Activated naive CD4-positive, alpha-beta T cell treated with anti-CD3 and anti-CD28 coated beads for 36 hours (primary cell): ENCODE measurements at places on chromosomes 3 and 15.

- no peak for DNase-seq
Observed at GRCh38 chr3:131079086-131079485, 52.4 kb downstream of the NEK11 start.

- no peak for DNase-seq
Observed at GRCh38 chr15:42494998-42495360, 455 bp upstream of the SNAP23 start.

- DNase-seq, result no peak
Observed at GRCh38 chr3:172749230-172749965, 1.1 kb upstream of the ECT2 start.

DNA sequence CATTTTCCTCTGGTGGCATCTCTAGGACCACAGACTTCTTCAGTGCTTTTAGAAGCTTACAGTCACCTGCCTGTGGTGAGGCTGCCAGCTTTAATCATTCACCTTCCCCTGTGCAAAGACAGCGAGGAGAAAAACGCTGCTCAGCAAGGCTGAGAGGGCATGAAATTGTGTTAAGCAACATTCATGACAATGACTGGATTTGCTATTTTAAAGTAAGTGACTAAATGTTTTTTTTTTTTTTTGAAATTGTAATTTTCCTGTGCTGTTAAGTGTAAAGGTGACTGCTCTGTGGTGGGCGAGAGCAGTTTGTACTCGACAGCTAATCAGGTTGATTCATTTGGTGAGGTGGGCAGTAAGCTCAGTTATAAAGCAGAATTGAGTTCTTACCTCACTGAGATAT lies 240.4 kb downstream of the NSUN3 start:
- DNase-seq, result no peak

- no peak for DNase-seq
Observed at GRCh38 chr3:69105320-69105719, 17.1 kb downstream of the LMOD3 start.

- no peak for DNase-seq
Observed at GRCh38 chr3:8759038-8759707, 10.2 kb downstream of the OXTR start.

GRCh38 chr15:61938249-61938648 lies 122.0 kb downstream of the VPS13C start:
- no peak for DNase-seq

DNA sequence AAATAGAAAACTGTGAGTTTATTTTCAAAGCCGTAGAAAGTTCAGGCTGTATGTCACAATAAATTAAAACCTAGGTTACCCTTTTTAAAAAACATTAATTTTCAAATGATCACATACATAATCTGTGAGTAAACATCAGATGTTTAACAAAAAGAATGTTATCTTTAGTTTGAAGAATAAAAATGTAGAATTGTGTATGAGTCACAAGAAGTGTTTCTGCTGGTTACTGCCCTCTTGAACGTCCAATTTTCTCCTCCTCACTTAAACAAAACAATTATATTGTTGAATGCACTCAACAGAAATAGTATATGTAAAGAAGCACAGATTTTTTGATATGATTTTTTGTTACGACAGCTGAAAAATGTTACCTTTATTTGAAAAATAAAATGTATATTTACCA lies 855.1 kb downstream of the ROBO1 start:
- DNase-seq, result no peak
